Prostate gland (tissue), 2 donors: ENCODE measurements at places on chromosomes 13 and 19. TPM values are rescaled to one million over a fixed set of nuclear protein-coding genes. Genes with fewer than 3 reads are reported as not detected.

- H3K27ac ChIP-seq = no peak overlapping the region
- no peak overlapping the region for H3K4me3 ChIP-seq
- no peaks in the 10 kb centered on the region for H3K4me1 ChIP-seq
- no peak for DNase-seq
Observed at GRCh38 chr13:97686594-97686993, 252.6 kb downstream of the RAP2A start.

- H3K4me3 ChIP-seq = no peak overlapping the region
- H3K27me3 ChIP-seq = no peaks in the 10 kb centered on the region
- H3K4me1 ChIP-seq = no peaks in the 10 kb centered on the region
- H3K36me3 ChIP-seq = no peaks in the 10 kb centered on the region
- no peak overlapping the region for H3K27ac ChIP-seq
- DNase-seq = no peak
Observed at GRCh38 chr13:47594833-47595232, 406.2 kb downstream of the SUCLA2 start.

DNA sequence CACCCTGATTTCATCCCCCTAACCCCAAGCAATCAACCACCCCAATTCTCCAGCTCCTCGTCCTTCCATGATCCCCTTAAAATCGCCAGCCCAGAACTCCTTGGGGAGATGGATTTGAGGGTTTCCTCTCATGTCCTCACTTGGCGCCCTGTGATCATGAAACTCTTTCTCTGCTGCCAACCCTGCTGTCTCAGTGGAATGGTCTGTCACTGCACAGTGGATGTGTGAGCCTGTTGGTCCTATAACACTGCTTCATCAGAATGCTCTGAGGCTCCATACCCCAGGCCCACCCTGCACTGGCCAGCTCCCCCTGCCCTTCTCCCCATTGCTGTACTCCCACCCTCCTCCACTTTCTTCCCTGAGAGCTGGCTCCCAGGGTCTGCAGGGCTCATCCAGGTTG lies 12.6 kb upstream of the ZNF792 start:
- no peak overlapping the region for H3K4me3 ChIP-seq
- no peaks in the 10 kb centered on the region for H3K36me3 ChIP-seq
- no peak for DNase-seq
- H3K4me1 ChIP-seq = no peaks in the 10 kb centered on the region

DNA sequence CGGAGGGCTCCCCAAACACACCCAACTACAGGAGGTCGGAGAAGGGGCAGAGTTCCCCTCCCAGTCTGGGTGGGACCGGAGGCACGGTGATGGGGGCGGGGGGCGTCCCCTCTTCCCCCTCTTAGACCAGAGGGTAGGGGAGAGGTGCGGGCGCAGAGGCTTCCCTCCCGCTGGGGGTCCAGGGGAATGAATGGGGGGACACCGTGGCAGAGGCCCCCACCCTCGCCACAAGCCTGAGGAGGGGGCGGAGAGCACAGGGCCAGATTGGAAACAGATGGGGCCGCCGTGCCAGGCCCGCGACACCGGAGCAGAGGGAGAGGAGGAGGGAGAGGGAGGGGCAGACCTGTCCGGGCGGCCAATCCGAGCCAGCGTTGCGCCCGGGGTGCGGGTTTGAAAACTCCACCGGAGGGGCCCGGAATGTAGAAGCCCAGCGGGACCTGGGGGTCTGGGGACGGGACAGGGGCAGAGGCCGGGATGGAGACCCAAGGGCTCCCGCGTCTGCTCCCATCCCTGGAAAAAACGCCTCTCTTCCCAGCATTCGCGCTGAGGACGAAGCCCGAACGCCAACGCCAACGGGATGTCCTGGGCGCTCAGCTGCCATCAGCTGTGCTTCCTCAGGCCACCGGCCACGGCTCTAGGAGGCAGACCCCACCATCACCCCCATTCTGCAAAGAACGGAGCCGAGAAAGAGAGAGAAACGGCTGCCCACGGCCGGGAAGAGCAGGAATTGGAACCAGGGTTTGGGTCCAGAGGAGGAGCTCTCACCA lies 46.8 kb downstream of the PTPRS start:
- no peaks in the 10 kb centered on the region for H3K36me3 ChIP-seq
- no peaks in the 10 kb centered on the region for H3K27me3 ChIP-seq
- peaks cover 11% of the 10 kb centered on the region for H3K4me1 ChIP-seq
- peak; percentile 46 for DNase-seq

- no peaks in the 10 kb centered on the region for H3K36me3 ChIP-seq
- H3K27me3 ChIP-seq = no peaks in the 10 kb centered on the region
- no peak overlapping the region for H3K4me3 ChIP-seq
- no peak overlapping the region for H3K27ac ChIP-seq
- H3K4me1 ChIP-seq = no peaks in the 10 kb centered on the region
- no peak for DNase-seq
Observed at GRCh38 chr13:95573221-95573620, 20.7 kb downstream of the CLDN10 start.

- no peaks in the 10 kb centered on the region for H3K27me3 ChIP-seq
- no peaks in the 10 kb centered on the region for H3K36me3 ChIP-seq
- H3K4me3 ChIP-seq = peak overlapping the region; percentile 61
- peak overlapping the region; percentile 67 for H3K27ac ChIP-seq
- H3K4me1 ChIP-seq = no peaks in the 10 kb centered on the region
Observed at GRCh38 chr19:44003461-44004009, 778 bp downstream of the ZNF230 start.

DNA sequence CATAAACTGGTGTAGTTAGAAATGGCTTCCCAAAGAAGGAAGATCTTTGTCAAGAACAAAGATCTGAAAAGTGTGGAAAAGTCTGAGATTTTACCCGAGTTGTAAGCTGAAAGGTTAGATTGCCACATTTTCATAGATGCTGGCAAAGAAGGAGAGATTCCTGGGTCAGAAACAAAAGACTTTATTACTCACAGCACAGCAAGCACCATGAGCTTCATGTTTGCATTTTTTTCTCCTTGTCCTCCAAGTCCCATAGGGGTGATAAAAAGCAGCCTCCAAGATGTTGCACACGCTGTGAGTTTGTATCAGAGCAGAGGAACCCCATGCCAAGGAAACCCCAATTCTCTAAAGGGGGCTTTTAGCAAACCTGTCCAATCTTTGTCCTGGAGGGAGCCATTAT lies 29.3 kb downstream of the MZT1 start:
- H3K4me3 ChIP-seq = no peak overlapping the region
- no peaks in the 10 kb centered on the region for H3K36me3 ChIP-seq
- no peak for DNase-seq
- no peak overlapping the region for H3K27ac ChIP-seq
- H3K4me1 ChIP-seq = no peaks in the 10 kb centered on the region

The FLT1 gene
- total RNA-seq = 27.0 TPM

DNA sequence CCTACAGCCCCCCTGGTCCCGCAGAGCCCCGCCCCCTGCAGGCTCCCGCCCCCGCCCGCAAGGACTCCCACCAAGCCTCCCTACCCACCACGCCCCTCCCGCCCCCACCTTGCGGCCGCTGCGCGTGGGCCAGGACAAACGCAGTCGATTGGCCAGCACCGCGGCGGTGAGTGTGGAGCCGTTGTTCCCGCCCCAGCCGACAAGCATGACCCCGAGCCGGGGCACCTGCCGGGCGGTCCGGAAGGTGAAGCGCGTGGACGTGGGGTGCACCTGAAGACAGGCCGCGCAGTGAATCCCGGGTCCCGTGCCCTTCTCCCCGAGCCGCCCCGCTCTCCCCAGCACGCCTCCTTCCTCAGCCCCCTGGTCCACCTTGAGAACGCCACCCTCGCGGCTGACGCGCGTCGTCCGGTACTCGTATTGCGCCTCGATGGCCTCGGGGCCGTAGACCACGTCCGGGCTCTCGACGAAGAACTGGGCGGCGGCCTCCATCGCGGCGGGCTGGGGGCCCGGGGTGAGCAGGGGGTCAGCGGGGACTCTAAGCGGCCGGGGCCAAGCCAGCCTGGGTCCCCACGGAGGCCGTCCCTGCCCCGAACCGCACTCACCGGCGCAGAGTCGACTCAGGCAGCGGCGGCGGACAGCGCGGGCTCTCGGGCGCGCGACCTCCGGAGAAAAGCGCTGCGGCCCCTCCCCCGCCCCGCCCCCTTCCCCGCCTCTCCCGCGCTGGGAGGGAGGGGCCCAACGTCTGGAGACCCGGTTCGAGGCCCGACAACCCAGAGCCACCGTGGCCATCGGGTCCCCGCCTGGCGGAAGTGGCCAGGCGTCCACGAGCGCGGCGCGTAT lies at the start of gene ISYNA1:
TSS of gene ISYNA1 (minus strand) at position 643 of the 840 bp plus-strand sequence. CDS start at position 489, 154 bp downstream.
- peak; percentile 60 for DNase-seq
- H3K36me3 ChIP-seq = no peaks in the 10 kb centered on the region
- H3K27ac ChIP-seq = peak within 1 kb of the TSS; percentile 71
- peak within 1 kb of the TSS; percentile 43 for H3K4me3 ChIP-seq
- peaks cover 2% of the 10 kb centered on the region for H3K4me1 ChIP-seq

DNA sequence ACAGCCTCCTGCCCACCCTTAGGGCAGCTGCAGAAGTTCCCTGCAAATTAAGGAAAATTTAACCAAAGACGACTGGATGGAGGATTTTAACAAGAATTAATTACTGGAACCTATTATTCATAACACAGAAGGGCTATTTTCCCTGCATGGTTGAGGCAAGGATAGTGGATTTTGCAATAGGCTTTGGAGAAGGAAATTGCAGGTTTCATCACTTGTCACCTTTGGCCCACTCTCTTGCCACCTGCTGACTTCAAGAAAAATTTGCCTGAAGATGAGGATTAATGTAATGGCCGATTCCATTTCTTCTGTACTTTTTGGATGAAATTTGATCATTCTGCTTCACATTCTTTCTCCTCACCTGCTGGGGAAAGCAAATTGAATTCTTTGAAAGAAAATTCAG lies 261.7 kb downstream of the FGF9 start:
- H3K27me3 ChIP-seq = no peaks in the 10 kb centered on the region
- H3K4me1 ChIP-seq = no peaks in the 10 kb centered on the region
- H3K4me3 ChIP-seq = no peak overlapping the region
- H3K27ac ChIP-seq = no peak overlapping the region

DNA sequence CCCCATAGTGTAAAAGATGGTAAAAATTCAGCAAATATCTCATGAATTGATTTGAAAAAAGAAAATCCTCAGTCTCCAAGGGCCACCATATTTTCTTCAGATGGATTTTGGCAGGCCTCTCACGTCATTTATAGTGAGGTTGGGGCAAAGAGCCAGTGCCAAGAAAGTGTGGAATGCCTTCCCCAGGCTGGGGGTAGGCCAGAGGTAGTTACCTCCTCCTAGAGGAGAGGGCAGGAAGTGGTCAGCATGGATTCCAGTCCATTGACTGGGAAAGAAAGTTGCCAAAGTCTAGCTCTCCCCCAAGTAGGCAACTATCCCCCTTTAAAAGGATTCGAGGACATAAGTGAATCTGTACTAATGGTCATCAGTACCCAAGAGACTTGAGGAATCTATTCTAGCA lies 68.4 kb upstream of the KCTD4 start:
- H3K36me3 ChIP-seq = no peaks in the 10 kb centered on the region
- no peaks in the 10 kb centered on the region for H3K4me1 ChIP-seq
- no peaks in the 10 kb centered on the region for H3K27me3 ChIP-seq
- no peak for DNase-seq

- H3K36me3 ChIP-seq = no peaks in the 10 kb centered on the region
- DNase-seq = no peak
- H3K27me3 ChIP-seq = no peaks in the 10 kb centered on the region
- H3K4me1 ChIP-seq = no peaks in the 10 kb centered on the region
Observed at GRCh38 chr13:30004204-30004603, 153.8 kb upstream of the UBL3 start.

The GSX1 gene
- not detected for total RNA-seq

DNA sequence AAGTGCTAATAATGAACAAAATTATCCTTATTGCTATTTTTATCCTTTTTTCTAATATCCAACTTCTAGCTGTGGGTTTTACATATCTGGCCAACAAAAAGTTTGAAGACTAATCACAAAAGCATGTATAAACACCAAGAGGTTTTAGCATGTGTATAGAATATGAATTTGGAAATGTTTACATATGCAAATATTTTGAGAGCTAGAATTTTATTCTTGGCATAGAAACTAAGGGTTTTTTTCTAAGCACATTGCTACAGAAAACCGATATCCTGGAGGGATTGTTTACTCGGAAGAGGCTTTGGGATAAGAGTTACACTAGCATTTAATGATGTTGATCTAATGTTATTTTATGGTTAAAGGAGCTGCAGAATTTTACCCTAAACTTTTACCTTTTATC lies 392.1 kb downstream of the EFNB2 start:
- no peak overlapping the region for H3K27ac ChIP-seq
- no peaks in the 10 kb centered on the region for H3K36me3 ChIP-seq
- no peaks in the 10 kb centered on the region for H3K4me1 ChIP-seq
- H3K4me3 ChIP-seq = no peak overlapping the region
- no peak for DNase-seq
- no peaks in the 10 kb centered on the region for H3K27me3 ChIP-seq

The SYT3 gene
- 3.0 TPM for total RNA-seq
